Stimulated activated CD4-positive, alpha-beta T cell treated with anti-CD3 and anti-CD28 coated beads, TNF-alpha, amount 100 ng/mL, for 4 hours (primary cell): ENCODE measurements at places on chromosomes 4 and X.

DNA sequence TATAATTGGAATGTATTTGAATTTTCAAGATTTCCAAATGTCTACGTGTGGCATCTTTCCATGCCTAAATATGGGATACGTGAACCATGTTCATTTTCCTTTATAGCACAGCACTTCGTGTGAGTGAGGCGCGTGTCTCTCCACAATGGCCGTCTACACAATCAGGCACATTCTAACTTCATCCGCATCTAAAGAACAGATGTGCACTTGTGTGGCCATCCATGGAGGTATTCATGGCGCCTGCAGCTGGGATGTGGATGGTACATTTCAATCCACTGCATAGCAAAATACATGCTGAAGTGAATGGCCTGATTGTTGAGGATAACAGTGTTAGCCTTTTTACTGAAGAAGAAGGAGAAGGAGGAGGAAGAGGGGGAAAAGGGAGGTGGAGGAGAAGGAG, 34.5 kb upstream of the TRIM2 start:
- DNase-seq: no peak

- no peak for DNase-seq
These were observed 2.7 kb downstream of the CRMP1 start for GRCh38 chr4:5890063-5890727.

- no peak for DNase-seq
These were observed 114.3 kb upstream of the TEX13C start for GRCh38 chrX:125205133-125205917.

DNA sequence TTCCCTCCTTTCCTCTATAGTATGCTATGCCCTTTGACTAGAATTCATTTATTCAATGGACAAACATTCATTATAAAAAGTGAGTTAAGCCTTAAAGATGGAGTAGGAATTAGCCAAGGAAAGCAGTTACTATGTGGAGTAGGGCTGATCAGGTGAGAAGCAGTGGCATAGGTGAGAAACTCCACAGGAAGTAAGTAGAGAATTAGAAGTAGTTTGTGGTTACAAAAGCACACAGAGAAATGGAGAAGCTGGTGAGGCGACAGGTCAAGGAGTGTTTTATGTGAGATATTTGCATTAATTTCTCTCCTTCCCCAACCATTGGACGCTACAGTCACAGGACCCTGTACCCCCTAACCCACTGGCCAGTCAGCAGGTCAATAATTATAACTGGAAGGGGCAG, 30.6 kb downstream of the SETD7 start:
- no peak for DNase-seq

- DNase-seq: no peak
These were observed 11.3 kb upstream of the DOCK11 start for GRCh38 chrX:118484216-118484903.

GRCh38 chrX:133658293-133658911, 243.1 kb upstream of the GPC4 start:
- DNase-seq: no peak

DNA sequence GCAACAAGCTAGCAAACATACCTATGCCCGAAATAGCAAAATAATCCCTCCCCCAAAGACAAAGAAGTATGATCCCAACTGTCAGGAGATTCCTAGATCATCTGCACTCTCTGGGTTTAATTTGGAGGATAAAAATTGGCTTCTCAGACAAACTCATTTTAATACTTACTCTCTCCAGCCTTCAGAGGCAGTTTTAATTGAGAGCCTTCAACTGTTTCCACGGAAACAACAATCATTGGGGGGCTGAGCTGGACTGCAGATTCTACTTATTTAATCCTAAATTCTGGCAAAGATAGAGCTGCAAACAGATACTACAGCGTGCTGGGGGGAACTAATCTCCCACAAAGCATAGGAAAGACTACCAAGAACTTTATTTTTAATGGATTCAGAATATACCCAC, 168.2 kb downstream of the TSPAN5 start:
- DNase-seq: no peak

DNA sequence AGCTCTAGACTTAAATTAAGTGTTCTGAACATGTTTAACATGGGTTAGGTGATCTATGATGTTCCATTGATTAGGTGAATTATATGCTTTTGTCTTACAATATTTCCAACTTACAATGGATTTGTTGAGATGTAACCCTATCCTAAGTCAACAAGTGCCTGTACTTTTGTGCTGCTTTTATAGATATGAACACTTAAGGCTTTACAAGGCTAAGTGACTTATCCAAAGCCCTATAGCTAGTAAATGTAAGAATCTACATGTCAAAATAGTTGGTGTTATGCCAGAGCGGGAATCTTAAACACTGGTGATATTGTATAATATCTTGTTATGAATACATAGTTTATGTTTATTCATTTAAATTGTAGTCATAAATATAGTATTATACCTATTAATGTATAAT, 1629.1 kb upstream of the IGFBP7 start:
- no peak for DNase-seq

DNA sequence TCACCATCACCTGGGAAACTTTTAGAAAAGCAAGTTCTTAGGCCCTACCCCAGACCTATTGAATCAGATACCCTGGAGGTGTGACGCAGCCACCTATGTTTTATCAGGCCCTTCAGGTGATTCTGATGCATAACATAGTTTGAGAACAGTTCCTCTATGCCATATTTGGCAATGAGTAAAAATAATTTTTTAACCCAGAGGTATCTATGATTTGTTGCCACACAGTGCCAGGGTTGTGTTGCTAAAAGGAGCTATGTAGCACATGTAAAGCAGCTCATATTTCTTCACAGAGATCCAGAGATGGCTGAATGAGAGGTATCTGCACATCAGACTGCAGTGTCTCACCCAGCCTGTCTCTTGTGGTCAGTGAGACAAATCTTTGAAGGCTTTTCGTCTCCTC, 85.3 kb downstream of the PTPN13 start:
- no peak for DNase-seq

DNA sequence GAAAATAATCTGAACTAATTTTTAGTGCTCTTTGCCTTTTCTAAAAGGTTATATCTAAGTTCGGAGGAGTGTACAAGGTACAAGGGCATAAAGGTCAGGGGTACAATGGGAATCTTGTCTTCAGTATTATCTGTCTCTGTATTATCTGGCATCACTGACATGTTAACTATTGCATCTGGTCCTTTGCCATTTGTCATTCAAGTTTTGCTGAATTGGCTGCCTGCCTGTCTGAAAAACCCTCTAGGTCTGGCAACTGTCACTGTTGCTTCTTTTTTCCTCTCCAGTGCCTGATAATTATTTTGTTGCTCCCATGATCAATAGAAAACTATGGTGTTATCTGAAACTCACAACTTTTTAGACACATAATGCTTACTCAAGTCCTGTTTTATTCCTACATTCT, 112.5 kb upstream of the STK26 start:
- no peak for DNase-seq

DNA sequence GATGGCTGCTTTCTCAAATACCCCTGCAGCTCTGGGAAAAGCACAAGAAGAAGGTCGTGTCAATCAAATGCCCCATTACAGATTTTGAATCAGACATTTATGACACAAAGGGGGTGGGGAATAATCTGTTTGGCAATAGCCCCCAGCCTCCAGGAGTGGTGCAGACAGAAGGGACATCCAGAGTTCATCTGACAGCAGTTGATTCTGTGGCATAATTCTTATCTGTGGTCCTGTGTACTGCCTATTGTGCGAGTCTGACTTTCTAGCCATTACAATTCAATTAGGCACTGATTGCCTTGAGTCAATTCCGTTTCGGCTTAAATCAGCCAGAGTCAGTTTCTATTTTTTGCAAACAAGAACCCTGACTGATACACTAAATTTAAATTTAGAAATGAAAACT, 28.6 kb upstream of the DCLK2 start:
- no peak for DNase-seq

- DNase-seq: no peak
These were observed 373.6 kb upstream of the MAGEB2 start for GRCh38 chrX:29841750-29842149.

DNA sequence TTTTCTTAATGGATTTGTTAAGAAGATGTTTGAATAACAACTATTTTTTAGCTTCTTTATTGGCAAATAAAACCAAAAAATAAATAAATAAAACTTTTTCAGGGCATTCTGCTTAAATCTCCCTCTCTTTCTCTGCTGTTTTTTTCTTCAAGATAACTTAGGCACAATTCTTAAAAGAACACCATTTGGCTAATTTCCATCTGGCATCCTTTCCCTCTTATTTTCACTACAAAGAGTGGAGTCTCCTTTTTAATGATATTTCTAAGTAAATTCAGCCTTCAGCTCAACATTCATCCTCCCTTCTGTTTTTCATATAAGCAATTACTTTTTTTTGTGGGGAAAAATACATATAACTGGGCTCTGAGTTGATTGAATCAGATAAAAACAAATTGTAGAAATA, 88.1 kb downstream of the PCDH7 start:
- DNase-seq: no peak

DNA sequence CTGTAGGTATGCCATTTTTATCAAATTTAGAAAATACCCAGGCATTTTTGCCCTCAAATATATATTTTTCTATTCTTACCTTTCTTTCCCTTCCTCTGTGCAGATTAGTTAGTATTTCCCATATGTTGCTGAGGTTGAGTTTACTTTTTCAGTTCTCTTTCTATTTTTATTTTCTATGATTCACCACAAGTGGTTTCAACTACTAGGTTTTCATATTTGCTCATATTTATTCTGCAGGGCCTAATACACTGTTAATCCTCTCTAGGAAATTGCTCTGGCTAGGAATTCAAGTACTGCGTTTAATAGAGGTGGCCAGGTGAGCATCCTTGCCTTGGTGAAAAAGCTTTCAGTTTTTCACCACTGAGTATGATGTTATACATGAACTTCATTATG, 1535.3 kb upstream of the PCDH10 start:
- no peak for DNase-seq

GRCh38 chr4:147174591-147174990, 228.9 kb upstream of the TTC29 start:
- no peak for DNase-seq

DNA sequence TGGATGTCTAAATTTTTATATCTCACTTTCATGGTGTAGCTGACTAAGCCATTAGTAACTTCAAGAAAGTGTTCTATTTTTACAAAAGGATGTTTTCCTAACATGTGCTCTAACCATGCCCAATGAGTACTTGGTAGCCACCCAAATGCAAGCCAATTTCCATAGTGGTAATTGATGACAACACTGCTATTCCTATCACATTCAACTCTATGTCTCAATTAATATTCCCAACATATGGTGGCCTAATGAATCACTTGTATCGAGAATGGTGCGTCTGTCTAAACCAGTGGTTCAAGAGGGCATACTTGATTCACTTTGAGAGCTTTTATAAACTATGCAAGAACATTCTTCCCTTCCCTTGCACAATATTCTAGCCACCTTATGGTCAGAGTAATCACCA, 112.9 kb upstream of the GPRIN3 start:
- no peak for DNase-seq

DNA sequence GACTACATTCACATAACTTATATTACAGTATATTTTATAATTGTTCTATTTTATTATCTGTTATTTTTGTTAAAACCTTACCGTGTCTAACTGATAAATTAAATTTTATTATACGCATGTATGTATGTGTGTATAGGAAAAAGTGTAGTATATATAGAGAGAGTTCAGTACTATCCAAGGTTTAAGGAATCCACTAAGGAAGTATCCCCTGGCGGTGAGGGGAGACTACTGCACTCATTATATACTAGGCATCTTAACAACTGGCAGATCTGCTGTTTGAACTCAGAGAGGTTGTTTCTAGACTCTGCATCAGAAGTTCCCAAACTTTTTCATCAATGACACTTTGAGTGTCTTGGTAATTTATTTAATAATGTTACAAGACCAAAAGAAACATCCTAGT, 70.9 kb downstream of the NDST4 start:
- no peak for DNase-seq

DNA sequence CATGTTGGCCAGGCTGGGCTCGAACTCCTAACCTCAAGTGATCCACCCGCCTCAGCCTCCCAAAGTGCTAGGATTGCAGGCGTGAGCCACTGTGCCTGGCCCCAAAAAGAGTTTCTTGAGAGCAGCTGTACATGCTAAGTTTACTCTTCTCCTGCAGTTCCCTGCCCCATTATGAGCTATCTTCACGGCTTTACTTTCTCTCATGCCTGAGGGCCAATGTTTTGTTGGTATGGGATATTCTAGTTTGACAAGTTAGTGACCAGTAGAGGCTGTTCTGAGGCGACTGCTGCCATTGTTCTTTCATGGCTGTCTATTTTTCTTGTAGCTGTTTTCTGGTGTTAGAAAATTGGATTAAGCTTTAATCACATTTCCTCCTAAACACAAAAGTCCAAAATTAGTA, 78.0 kb upstream of the STX18 start:
- no peak for DNase-seq

DNA sequence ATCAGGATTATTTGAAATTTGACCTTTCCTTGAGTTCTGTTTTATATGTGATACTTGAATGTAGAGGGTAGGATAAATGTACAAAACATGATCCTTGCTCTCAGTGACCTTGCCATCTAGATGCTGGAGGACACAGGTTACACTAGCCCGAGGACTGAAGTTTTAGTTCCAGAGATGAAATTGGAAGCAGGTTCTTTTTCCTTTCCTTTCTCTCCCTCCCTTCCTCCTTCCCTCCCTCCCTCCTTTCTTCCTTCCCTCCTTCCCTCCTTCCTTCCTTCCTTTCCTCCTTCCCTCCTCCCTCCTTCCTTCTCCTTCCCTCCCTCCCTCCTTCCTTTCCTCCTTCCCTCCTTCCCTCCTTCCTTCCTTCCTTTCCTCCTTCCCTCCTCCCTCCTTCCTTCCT, 54.3 kb downstream of the LRRC66 start:
- no peak for DNase-seq

DNA sequence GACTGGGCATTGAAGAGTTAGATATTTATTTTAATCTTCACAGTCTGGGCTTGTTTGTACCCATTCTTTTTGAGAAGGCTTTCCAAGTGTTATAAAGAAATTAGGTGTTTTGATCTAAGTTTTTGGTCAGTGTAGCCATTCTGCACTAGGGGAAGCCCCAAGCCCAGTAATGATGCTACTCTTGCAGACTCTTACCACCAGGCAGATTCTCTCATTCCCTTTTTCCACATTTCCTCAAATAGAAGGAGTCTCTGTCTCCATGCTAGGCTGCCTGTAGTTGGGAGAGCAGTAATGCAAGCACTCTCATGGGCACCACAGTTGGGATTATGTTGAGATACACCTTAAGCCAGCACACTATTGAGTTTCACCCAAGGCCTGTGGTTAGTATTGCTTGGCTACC, 21.5 kb downstream of the CDX4 start:
- DNase-seq: no peak

- DNase-seq: no peak
These were observed 836 bp upstream of the LNX1 start for GRCh38 chr4:53592122-53592521.

DNA sequence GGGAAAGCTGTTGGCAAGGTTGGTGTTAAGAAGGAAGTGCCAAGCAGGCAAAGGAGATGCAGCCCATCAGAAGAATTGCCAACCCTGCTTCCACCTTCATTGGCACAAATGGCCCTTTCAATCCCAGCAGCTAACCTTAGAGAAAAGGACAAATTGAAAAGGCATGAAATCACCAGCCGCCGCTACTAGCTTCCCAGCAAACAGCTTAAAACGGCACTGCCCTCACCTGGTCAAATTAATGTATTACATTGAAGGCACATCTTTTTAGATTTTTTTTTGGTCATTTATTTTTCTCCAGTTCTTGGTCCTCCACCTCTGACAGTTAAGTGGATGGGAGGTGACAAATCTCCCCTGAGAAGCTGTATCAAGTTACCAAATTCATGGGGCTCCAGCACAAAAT, 51.0 kb upstream of the NHSL2 start:
- DNase-seq: no peak
